ENCODE measurements at places on chromosomes 6 and 20.

DNA sequence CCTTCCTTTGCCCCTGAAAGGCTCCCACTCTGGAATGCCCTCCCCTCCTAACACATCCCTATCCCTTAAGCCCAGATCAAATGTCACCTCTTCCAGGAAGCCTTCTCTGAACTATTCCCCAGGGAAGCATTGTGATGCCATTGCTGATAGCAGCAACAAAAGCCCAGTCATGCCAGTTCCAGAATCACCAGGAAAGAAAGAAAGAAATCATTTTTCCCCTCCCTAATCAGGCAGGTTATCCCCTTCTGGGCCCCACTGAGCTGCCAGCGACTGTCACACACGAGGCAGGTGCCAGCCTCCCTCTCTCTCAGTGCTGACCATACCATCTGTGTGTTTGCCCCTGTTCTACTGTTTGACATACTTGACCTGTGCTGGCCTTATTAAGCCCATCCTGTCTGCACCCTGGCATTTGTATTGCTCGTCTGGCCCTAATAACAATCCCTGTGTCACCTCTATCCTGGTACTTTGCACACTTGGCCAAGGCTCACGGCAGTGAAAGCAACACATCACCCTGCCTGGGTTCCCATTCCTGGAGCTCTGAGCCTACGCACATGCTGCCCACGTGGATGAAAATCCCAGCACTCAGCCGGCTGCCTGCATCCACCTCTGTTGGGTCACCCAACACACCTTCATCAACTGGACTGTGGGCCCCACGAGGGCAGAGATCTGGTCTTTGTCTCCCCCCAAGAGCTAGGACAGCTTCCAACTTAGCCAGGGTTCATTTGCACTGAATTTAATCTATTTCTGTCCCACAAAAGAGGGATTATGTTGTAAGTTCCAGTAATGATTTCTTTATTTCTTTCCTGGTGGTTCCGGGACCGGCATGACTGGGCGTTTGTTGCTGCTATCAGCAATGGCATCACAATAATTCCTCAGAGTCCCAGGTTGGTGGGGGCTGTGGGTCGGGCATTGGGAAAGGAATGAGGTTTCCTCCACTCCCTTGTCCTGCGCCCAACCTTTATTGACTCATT is 5.3 kb upstream of the BPIFB1 start:
- no peak for DNase-seq

DNA sequence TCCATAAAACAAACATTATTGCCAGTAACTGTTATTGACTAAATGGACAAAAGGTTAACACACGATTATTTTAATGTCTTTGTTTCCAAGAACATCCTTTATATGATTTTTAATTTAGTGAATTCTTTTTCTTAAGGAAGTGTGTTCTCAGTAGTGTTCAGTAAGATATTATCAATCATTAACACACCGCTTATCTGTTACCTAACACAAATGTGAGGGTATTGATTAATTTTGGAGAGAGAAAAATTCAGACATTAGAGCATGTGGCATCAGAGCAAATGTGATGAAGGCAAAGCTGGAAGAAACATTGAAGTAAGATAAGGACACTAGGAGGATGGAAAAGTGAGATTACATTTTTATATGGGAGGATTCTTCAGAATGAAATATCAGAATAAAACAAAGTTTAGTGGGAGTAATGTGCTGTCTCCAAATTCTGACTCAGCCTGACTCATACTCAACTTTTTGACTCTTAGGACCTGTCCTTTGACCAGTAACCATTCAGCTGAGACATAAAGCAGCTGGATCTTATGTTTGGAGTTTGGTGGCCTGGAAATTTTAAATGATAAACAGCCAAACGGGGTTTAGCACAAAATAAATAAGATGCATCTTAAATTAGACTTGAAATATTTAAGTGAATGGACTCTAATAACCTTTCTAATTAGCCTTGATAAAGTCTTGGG is 348.6 kb downstream of the CD109 start:
- no peak for DNase-seq

DNA sequence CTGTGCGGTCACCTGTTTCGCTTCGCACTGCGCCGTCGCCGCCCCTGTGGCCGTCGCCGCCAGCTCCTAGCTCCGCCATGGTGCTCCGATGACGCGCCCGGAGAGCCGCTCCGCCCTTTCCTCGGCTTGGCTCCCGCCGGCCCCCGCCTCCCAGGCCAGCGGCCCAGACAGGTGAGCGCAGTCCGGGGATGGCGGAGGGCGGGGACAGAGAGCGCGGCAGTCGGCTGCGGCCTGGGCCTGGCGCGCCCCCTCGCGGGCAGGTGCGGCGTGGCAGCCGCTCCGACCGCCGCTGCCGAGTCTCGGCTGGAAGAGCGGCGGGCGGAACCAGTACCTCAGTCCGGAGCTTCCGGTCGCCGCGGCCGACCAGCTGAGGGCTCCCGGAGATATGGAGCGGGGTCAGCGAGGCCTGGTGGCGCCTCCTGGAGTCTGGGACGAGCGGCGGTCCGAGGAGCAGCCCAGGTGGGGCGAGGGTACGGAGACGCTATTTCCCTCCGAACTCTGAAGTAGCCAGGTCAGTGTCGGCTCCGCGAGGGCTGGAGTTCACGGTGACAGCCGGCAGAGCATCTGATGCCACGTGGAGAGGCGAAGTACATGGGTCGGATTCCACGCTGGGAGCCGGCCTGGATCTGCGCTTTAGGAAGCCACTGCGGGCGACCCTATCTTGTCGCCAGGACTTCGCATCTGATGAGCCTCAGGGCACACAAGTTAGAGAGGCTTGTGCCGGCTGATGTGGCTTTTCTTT is at the start of gene MAP7:
TSS of gene MAP7 (minus strand) at position 93 of the 742 bp plus-strand sequence. CDS start at position 79, 14 bp downstream.
- peak; percentile 74 for DNase-seq

DNA sequence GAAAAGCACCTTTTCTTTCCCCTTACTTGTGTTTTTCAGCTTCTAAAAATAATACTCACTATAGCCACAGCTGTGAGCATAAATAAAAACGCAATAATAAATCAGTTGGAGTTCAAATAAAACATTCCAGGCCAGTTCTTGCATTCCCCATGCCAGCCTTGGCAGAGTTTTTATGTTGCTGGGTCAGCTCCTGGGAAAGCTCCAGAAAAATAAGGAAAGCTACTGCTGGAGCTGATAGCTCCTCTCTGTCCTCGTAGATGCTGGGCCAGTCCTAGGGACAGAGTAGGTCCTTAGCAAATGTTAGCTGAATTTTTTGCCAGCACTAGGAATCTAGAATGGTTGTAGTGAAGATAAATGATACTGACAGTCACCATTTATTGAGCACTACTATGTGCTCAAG is 389.0 kb upstream of the SYNCRIP start:
- no peak for DNase-seq

GRCh38 chr6:166692723-166693302 is 65.8 kb upstream of the RPS6KA2 start:
- DNase-seq = no peak

- no peak for DNase-seq
These were observed 18.7 kb downstream of the RAMACL start for GRCh38 chr6:166567813-166568212.

GRCh38 chr6:125169058-125169457 is 15.5 kb downstream of the TPD52L1 start:
- no peak for DNase-seq

- peak; percentile 35 for DNase-seq
These were observed 101.4 kb downstream of the ADGB start for GRCh38 chr6:146700078-146700686.

- DNase-seq = no peak
These were observed 20.7 kb upstream of the ADRM1 start for GRCh38 chr20:62282103-62282502.
